ENCODE measurements at places on chromosomes 4 and X. TPM values are rescaled to one million over a fixed set of nuclear protein-coding genes. Genes with fewer than 3 reads are reported as not detected.

AFM gene
- total RNA-seq: not detected

DMP1 gene
- not detected for total RNA-seq

CT45A3 gene
- total RNA-seq: not detected

VSIG1 gene
- 1.2 TPM for total RNA-seq

SLC6A14 gene
- not detected for total RNA-seq

RASSF6 gene
- not detected for total RNA-seq

TMSB15A gene
- 0.45 TPM for total RNA-seq

TCEAL1 gene
- total RNA-seq: 8.4 TPM

ZDHHC15 gene
- 0.14 TPM for total RNA-seq

FAM193A gene
- 21.7 TPM for total RNA-seq

CT47B1 gene
- not detected for total RNA-seq

PAGE2 gene
- total RNA-seq: not detected

GRIA3 gene
- total RNA-seq: not detected

FANCB gene
- 12.0 TPM for total RNA-seq

RHOXF2B gene
- total RNA-seq: not detected

TEX13D gene
- total RNA-seq: 0.10 TPM

CT45A1 gene
- total RNA-seq: not detected

SSX3 gene
- not detected for total RNA-seq

CT55 gene
- not detected for total RNA-seq

ADGRG4 gene
- total RNA-seq: not detected

COL25A1 gene
- not detected for total RNA-seq

- no peak for DNase-seq
These were observed 13.7 kb downstream of the ARX start for GRCh38 chrX:25001808-25002660.

GRCh38 chr4:39609454-39609931 is 29.2 kb downstream of the SMIM14 start:
- no peak for DNase-seq

- no peak for DNase-seq
These were observed 330.2 kb upstream of the F9 start for GRCh38 chrX:139200346-139200745.

DNA sequence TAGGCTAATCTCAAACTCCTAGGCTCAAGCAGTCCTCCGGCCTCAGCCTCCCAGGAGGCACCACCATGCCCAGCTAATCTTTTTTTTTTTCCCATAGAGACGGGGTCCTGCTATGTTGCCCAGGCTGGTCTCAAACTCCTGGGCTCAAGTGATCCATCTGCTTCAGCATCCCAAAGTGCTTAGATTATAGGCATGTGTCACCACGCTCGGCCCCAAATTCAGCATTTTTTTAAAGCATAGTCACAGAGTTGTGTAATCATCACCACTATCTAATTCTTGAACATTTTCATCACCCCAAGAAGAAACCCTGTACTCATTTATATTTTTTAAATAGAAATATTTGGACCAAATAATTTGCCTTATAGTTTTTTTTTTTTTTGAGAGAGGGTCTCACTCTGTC is 10.3 kb downstream of the CENPI start:
- no peak for DNase-seq

- DNase-seq: no peak
These were observed 73.3 kb upstream of the MAML3 start for GRCh38 chr4:140227286-140227685.

DNA sequence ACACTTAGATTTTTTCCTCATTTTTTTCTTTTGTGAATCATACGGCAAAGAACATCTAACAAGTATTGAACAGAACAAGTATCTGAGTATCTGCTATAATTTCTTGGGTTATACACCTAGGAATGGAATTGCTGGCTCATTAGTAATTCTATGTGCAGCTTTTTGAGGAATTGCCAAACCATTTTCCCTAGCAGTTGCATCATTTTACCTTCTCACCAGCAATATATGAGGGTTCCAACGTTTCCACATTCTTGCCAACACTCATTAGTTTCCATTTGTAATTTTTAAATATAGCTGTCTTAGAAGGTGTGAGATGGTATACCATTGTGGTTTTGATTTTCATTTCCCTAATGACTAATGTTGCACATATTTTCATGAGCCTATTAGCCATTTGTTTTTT is 41.1 kb upstream of the DCAF8L1 start:
- DNase-seq: no peak

- no peak for DNase-seq
These were observed 24.1 kb upstream of the FGF16 start for GRCh38 chrX:77422891-77423648.

DNA sequence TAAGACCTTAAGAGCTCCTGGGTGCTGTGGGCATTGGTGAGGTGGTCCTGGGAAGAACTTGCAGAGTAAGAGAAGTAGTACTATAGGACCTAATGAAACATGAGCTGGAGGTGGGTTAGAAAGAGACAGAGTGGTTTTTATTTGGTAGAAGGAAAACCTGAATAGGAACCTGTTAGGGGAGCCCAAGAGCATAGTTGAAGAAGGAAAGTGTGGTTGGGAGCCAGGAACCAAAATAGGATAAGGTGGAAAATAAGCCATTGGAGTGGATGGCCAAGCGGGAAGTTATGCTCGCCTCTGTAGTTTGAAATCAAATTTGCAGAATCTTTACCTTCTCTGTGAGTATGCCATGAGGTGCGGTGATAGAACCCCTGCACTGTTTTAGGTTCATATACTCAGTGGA is 26.7 kb downstream of the GAB1 start:
- DNase-seq: no peak

GRCh38 chrX:27884654-27885053 is 76.9 kb downstream of the MAGEB10 start:
- DNase-seq: no peak

DNA sequence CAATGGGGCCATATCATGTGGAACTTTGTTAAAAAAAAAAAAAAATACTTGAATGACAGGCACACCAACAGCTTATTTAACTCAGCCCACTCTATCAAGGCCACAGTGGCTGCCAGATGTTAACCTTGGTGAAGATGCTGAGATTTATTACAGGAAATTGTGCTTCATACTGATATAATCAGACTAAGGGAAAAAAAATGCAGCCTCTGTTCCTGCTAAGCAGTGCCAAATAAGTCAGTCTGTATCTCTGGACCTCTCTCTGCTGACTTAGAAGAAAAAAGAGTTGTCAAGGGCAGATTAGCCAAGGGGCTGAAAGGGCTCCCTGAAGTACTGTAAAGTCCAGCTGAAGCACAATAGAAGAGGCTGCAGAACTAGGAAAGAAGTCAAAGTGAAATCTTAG is 677.7 kb upstream of the HTR2C start:
- no peak for DNase-seq

DNA sequence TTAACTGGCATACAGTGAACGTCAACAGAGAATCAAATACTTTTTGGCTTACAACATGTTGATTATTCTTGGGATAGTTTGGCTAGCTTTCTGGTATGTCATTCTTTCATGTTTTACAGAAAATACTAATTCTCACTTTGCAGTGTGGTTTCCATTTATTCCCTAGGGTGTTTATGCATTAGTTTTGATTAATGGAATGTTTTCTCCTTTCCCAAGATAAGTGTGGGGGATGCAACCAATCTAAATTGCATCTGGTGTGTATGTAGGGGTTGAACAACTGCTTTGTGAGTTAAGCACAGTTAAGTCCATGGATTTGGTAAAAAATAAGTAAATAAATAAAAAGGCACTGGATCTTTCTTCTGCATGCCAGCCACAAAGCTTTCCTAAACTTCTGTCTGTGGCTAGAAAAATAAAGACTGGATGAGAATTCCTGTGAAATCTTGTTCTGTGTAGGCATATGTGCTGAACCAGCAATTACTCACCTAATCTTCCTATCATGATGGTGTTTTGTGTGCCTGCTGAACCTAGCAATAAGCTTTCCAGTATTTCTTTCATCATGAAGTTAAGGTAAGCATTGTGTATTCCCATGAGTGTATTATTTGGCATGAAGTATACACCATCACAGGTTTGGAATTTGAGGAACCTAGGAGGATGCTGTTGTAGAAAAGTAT is 50.6 kb upstream of the TENM3 start:
- DNase-seq: no peak

GRCh38 chr4:19700992-19701391 is 550.7 kb upstream of the SLIT2 start:
- DNase-seq: no peak

GRCh38 chrX:107766470-107767150 is 9.0 kb downstream of the TSC22D3 start:
- DNase-seq: no peak

- DNase-seq: no peak
These were observed 336.5 kb upstream of the SFRP2 start for GRCh38 chr4:154125340-154125739.

DNA sequence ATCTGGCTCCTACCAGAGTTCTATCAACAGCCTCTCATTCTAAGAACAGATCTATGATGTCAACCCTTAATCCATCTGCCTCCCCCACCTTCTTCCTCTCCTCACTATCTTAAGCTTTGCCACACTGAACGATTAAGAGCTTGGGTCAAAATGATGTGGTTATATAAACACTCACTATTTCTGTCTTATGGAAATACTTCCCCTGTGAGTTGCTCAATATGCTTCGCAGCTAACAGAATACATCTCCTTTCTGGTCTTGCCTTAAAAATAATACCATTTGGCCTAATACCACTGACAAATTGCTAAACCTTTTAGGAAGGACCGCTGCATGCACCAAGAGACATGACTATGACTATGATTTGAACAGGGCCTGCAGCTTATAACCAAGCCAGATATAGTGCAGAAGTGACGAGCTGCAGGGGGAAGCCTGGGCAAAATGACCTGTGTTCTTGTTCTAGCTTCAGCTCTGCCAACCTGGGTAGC is 130.9 kb downstream of the RNF150 start:
- no peak for DNase-seq

GRCh38 chr4:112411781-112412550 is 104.0 kb downstream of the NEUROG2 start:
- DNase-seq: no peak

DNA sequence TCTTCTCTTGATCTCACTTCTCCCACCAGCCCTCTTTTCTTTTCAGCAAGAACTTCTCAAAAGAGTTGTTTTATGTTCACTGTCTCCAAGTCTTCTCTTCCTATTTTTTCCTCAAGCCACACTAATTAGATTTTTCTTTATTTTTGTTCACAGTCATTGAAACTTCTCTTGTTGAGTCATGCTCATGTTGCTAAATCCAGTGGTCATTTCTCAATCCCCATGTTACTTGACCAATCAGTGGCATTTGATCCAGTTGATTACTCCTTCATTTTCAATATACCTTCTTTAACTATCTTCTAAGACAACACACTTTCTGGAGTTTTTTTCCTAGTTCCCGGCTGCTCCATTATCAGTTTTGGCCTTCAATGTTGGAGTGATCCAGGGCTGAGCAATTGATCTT is 103.1 kb upstream of the LSM6 start:
- DNase-seq: no peak

DNA sequence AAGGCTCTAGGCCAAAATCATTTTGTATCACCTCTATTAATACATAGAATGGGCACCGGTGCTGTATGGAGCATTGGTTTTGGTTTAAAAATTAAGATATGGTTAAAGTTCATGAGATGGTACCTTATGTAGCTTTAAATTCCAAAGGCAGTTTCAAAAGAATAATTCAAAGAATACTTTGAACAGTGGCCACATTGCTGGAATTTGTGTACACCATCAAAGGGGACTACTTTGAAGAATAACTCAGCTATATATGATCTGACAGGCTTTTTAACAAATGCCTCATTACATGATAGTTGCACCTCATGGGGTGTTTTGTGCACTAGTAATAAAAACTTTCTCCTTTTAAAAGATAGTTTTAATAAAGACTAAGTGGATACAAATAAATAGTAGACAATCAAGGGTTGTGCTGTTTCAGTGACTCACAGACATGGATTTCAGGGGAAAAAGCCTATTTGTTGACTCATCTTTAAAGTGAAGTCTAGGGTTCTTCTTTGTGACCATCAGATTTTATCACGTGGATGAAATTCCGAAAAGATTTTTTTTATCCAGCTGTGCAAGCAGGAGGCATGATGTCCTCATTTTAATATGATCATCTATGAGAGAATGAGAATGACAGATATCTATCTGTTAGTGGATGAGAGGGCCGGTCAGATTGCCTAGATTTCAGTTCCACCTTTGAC is 12.8 kb downstream of the MTM1 start:
- no peak for DNase-seq

DNA sequence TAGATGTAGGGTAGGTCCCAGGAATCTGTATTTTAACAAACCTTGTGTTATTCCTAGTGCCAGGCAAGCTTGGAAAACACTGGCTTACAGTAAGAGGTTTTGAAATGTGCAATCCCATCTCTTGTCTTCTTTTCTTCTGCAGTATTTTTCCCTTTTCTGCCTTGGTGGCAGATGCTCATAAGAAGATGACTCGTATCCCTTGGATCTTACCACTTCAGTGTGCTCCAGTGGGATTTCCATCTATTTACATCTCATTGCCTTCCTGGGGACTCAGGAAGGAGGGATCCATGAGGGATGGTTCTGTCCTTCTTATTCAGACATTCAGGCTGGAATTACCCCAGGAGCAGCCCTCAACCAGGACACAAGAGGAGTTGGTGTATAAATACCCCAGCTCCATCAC is 136.6 kb downstream of the NHS start:
- no peak for DNase-seq

- no peak for DNase-seq
These were observed 5.9 kb downstream of the CCDC120 start for GRCh38 chrX:49064735-49065134.

GRCh38 chrX:39616098-39616729 is 481.5 kb downstream of the BCOR start:
- DNase-seq: no peak

GRCh38 chr4:9762823-9763475 is 18.5 kb upstream of the DRD5 start:
- DNase-seq: peak; percentile 45

GRCh38 chrX:17052210-17052609 is 105.8 kb downstream of the REPS2 start:
- DNase-seq: no peak

GRCh38 chrX:136209016-136209738 is 42.0 kb downstream of the MAP7D3 start:
- peak; percentile 40 for DNase-seq

DNA sequence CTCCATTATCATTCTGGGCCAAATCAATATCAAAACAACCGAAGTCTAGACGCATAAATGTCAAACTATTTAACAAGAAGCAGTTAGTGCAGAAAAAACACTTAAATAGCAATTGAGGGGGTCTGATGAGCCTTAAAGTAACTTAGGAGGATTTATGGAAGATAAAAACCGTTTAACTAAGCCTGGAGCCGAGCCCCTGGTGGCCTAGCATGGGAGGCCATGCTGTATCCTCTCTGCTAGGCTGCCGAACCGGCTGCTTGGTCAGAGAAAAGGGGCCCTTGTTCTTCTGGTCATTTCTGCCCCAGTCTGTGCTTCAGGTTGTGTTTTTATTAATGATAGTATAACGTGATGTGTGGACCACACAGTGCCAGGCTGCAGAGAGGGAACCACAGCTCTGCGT is 72.4 kb downstream of the CPZ start:
- no peak for DNase-seq

- no peak for DNase-seq
These were observed 11.4 kb downstream of the RNF175 start for GRCh38 chr4:153748378-153748777.

- no peak for DNase-seq
These were observed 333.8 kb upstream of the PCDH7 start for GRCh38 chr4:30386266-30386895.

- DNase-seq: no peak
These were observed 88.8 kb downstream of the DRD5 start for GRCh38 chr4:9870165-9870790.

Measured in activated CD4-positive, alpha-beta memory T cell treated with anti-CD3 and anti-CD28 coated beads for 36 hours (primary cell).